ENCODE measurements at places on chromosomes 4 and X.

- H3K27me3 ChIP-seq, result no peaks in the 10 kb centered on the region
- no peak for DNase-seq
- no peak overlapping the region for H3K27ac ChIP-seq
- H3K4me3 ChIP-seq, result no peak overlapping the region
- H3K36me3 ChIP-seq, result no peaks in the 10 kb centered on the region
- peaks cover 17% of the 10 kb centered on the region for H3K4me1 ChIP-seq
These were observed 153.6 kb upstream of the EDNRA start for GRCh38 chr4:147327322-147327721.

GRCh38 chr4:107877361-107877760 is 52.6 kb downstream of the SGMS2 start:
- no peak overlapping the region for H3K27ac ChIP-seq
- no peak for DNase-seq
- no peaks in the 10 kb centered on the region for H3K4me1 ChIP-seq
- H3K36me3 ChIP-seq, result no peaks in the 10 kb centered on the region

- H3K4me1 ChIP-seq, result no peaks in the 10 kb centered on the region
- H3K27ac ChIP-seq, result no peak overlapping the region
- H3K27me3 ChIP-seq, result no peaks in the 10 kb centered on the region
- peaks cover 97% of the 10 kb centered on the region for H3K36me3 ChIP-seq
These were observed 62.6 kb downstream of the FAM114A1 start for GRCh38 chr4:38930204-38930603.

- H3K4me3 ChIP-seq, result no peak overlapping the region
- DNase-seq, result no peak
- no peaks in the 10 kb centered on the region for H3K36me3 ChIP-seq
- H3K27ac ChIP-seq, result no peak overlapping the region
These were observed 334.7 kb upstream of the NR3C2 start for GRCh38 chr4:148776941-148777340.

DNA sequence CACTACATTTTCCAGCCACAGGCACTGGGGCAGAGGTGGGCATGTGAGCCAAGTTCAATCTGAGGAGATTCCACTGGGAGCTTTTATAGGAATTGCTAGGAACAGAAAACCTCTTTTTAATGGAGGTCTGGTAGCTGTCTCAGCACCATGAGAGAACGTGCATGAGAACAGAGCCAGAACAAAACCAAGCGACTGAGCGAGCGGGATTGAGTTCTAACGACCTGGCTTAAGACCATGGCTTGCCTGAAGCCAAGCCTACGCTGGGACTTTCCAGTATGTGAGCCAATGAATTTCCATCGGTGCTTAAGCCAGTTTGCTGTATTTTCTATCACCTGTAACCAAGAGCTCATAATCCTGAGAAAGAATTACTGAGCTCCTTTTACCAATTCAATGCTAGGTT is 183.7 kb downstream of the NR3C2 start:
- no peaks in the 10 kb centered on the region for H3K36me3 ChIP-seq
- no peak for DNase-seq
- no peaks in the 10 kb centered on the region for H3K27me3 ChIP-seq
- H3K27ac ChIP-seq, result no peak overlapping the region
- H3K4me3 ChIP-seq, result no peak overlapping the region
- no peaks in the 10 kb centered on the region for H3K4me1 ChIP-seq

GRCh38 chrX:100720301-100720700 is 11.6 kb downstream of the SYTL4 start:
- H3K36me3 ChIP-seq, result no peaks in the 10 kb centered on the region
- no peaks in the 10 kb centered on the region for H3K4me1 ChIP-seq
- no peak for DNase-seq
- H3K27ac ChIP-seq, result no peak overlapping the region

DNA sequence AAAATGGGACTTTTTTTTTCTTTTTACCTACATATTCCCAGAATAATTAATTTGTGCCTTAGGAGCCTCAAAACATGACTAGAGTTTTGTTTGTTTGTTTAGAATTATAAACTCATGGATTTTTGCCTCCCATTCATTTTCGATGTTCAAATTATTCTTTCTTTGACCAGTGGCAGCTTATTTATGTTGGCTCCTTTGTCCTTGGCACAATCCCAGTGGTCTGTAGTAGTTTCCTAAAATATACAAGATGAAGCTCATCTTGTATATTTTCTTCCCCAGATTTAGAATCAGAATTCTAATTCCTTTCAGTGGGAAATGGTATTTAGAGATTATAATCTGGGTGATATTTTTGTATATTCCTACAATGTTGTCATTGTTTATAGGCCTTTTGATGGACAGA is 27.2 kb downstream of the DCK start:
- no peaks in the 10 kb centered on the region for H3K36me3 ChIP-seq
- H3K27ac ChIP-seq, result no peak overlapping the region
- DNase-seq, result no peak
- no peak overlapping the region for H3K4me3 ChIP-seq

GRCh38 chr4:15906020-15906443 is 32.5 kb downstream of the FGFBP1 start:
- peaks cover 5% of the 10 kb centered on the region for H3K27me3 ChIP-seq
- no peak overlapping the region for H3K4me3 ChIP-seq
- H3K36me3 ChIP-seq, result no peaks in the 10 kb centered on the region
- no peak for DNase-seq
- no peak overlapping the region for H3K27ac ChIP-seq

DNA sequence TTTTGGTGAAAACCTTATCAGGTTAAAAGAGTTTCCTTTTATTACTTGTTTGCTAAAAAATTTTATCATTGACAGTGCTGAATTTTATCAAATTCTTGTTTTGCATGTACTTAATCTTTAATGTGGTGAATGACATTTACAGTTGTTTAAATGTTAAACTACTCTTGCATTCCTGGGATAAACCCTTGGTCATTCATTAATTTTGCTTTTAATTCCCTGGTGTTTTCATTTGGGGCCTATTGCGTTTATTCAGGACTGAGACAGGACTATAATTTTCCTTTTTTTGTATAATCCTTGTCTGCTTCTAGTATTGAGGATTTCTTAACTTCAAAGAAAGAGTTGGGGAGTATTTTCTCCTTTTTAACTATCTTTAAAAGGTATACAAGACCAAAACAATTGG is 98.7 kb upstream of the TLL1 start:
- H3K4me3 ChIP-seq, result no peak overlapping the region
- no peaks in the 10 kb centered on the region for H3K4me1 ChIP-seq
- DNase-seq, result no peak

GRCh38 chrX:86946569-86946968 is 571.0 kb upstream of the KLHL4 start:
- no peaks in the 10 kb centered on the region for H3K36me3 ChIP-seq
- no peak overlapping the region for H3K27ac ChIP-seq
- H3K27me3 ChIP-seq, result no peaks in the 10 kb centered on the region
- DNase-seq, result no peak
- H3K4me1 ChIP-seq, result no peaks in the 10 kb centered on the region
- H3K4me3 ChIP-seq, result no peak overlapping the region

GRCh38 chr4:56130606-56131155 is 181.9 kb downstream of the CEP135 start:
- no peak overlapping the region for H3K4me3 ChIP-seq
- no peak overlapping the region for H3K27ac ChIP-seq
- no peaks in the 10 kb centered on the region for H3K4me1 ChIP-seq
- no peak for DNase-seq
- no peaks in the 10 kb centered on the region for H3K36me3 ChIP-seq

DNA sequence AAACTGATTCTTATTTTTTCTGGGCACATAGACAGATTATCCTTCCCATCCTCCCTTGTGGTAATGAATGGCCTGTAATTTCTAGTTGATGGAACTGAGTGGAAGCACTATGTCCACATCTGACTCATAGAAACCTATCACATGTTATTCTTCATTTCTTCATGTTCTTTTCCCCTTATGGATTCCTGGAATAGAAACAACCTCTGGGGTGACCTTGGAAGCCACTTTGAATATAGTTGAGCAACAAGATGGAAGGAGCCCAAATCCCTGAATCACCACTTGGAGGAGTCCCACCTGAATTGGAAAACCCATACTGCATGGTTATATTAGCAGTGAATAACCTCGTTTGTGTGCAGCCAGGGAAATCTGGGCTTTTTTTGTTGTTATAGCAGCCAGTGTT is 137.8 kb downstream of the MID1IP1 start:
- no peak overlapping the region for H3K4me3 ChIP-seq
- H3K36me3 ChIP-seq, result no peaks in the 10 kb centered on the region
- no peaks in the 10 kb centered on the region for H3K27me3 ChIP-seq
- H3K4me1 ChIP-seq, result no peaks in the 10 kb centered on the region
- H3K27ac ChIP-seq, result peak overlapping the region; percentile 37
- peak; percentile 66 for DNase-seq

GRCh38 chr4:8742546-8742945 is 129.1 kb downstream of the HMX1 start:
- no peak overlapping the region for H3K27ac ChIP-seq
- no peaks in the 10 kb centered on the region for H3K36me3 ChIP-seq
- no peak for DNase-seq
- H3K27me3 ChIP-seq, result peaks cover 29% of the 10 kb centered on the region

- H3K4me3 ChIP-seq, result no peak overlapping the region
- H3K27me3 ChIP-seq, result no peaks in the 10 kb centered on the region
- DNase-seq, result no peak
- no peak overlapping the region for H3K27ac ChIP-seq
- no peaks in the 10 kb centered on the region for H3K4me1 ChIP-seq
These were observed 111.4 kb downstream of the TMEM164 start for GRCh38 chrX:110114260-110114776.

DNA sequence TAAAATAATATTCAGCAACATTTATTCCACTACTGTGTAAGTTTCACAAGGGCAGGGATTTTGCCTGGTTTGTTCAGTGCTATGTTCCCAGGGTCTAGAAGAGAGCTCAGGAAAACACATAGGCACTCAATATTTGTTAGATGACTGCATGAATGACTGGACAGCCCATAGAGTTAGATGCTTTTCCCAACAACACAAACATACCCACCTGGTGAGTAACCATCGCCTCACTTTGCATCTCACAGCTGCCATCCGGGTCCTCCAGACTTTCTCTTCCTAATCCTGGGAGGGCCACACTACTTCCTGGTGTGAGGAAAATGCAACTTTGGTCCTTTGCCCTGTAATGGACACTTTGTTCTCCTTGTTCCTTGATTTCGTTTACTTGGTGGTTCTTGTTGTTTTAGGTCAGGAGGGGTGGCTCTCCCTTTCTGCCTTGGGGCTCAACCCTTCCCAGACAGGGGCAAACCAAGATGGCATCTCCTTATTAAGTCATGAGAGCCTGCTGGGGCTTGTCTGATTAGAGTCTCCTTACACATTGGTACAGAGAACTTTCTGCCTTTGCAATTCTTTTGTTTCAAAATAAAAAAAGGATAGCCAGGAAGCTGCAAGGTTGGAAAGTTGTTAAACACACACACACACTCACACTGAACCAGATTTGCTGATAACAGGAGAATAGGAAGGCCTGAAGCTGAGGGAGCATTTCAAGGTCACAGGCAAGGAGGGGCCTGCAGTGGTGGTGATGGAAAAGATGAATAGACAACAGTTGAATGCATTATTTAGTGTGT is 190.6 kb downstream of the MID1IP1 start:
- no peak for DNase-seq
- no peaks in the 10 kb centered on the region for H3K36me3 ChIP-seq
- H3K27me3 ChIP-seq, result no peaks in the 10 kb centered on the region
- H3K27ac ChIP-seq, result no peak overlapping the region
- H3K4me3 ChIP-seq, result no peak overlapping the region

DNA sequence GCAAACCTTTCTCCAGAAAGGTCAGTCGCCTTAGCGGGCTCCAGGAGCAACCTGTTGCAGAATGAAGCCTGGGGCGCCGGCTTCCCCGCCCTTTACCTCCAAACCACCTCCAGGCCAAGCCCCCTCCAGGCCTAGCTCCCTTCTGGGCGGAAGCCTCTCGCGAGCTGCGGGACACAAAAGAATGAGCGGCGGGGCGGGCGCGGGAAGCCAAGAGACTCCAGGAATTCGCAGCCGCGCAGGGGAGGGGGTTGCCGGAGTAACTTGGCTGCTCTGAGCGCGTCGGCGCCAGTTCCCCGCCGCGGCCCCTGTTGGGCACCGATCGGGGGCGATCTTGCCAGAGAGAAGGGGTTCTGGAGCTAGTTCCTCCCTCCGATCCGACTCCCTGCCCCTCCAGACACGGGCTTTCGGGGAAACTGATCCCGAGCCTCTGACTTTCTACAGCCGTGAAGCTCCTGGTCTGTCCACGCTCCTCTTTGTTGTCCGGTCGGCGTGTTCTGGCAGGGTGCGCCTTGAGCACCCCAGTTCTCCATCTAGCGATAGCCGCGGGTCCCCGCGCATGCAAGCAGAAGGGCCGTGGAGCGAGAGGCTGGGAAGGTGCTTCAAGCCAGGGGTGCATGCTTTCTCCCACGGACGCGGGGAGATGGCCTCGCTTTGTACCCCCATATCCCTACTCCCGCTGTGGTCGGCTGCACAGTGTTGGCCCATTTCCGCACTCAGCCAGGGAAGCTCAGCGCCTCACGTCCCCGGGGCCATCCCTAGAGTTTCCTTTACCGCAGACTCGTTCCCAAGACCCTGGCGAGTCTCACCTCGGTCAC is 1.2 kb downstream of the PROM1 start:
- H3K4me1 ChIP-seq, result no peaks in the 10 kb centered on the region
- H3K27ac ChIP-seq, result peak overlapping the region; percentile 8
- no peak for DNase-seq
- peaks cover 11% of the 10 kb centered on the region for H3K27me3 ChIP-seq

DNA sequence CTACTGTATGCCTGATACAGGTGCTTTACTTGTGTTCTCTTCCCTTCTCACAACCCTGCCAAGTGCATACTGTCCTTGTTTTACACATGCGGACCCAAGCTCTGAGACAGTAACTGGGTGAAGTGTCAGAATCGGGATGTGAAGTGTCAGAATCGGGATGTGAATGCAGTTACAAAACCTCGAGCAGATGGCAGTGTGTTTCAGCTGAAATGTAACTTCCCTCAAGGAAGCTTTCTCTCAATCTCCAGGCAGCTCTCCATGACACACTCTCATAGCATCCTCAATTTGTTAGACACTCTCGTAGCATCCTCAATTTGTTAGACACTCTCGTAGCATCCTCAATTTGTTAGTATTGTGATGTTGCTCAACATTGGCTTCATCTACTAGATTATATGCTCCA is 1.1 kb upstream of the HPSE start:
- H3K27me3 ChIP-seq, result peaks cover 3% of the 10 kb centered on the region
- H3K27ac ChIP-seq, result no peak overlapping the region
- no peak overlapping the region for H3K4me3 ChIP-seq
- peaks cover 9% of the 10 kb centered on the region for H3K4me1 ChIP-seq
- no peak for DNase-seq
- no peaks in the 10 kb centered on the region for H3K36me3 ChIP-seq

DNA sequence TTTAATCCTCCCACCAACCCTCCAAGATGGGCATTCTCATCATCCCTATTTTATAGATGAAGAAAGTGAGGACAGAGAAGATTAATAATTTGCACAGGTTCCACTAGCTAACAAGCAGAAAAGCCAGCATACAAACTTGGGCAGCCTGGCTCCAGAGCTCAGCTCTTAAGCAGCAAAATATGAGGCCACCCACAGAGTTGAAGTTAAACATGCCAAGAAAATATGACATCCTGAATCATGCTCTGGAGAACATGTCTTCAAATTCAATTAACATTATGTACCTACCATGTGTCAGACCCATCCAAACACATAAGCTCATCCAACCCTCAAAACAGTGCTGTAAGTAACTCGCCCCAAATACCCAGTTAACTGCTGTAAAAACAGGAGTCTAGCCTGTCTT is 33.9 kb downstream of the USP46 start:
- no peak overlapping the region for H3K4me3 ChIP-seq
- H3K4me1 ChIP-seq, result no peaks in the 10 kb centered on the region
- H3K36me3 ChIP-seq, result no peaks in the 10 kb centered on the region
- no peaks in the 10 kb centered on the region for H3K27me3 ChIP-seq
- no peak for DNase-seq
- H3K27ac ChIP-seq, result no peak overlapping the region

GRCh38 chr4:16883806-16884205 is 14.6 kb downstream of the LDB2 start:
- no peak overlapping the region for H3K27ac ChIP-seq
- no peaks in the 10 kb centered on the region for H3K27me3 ChIP-seq
- H3K4me3 ChIP-seq, result no peak overlapping the region
- peaks cover 5% of the 10 kb centered on the region for H3K36me3 ChIP-seq
- DNase-seq, result no peak

Data from tibial artery (tissue), 4 donors.